ENCODE measurements at places on chromosomes 4 and X.
A peak's percentile ranks its signal among the peaks of the same experiment; 100 is the strongest.

DNA sequence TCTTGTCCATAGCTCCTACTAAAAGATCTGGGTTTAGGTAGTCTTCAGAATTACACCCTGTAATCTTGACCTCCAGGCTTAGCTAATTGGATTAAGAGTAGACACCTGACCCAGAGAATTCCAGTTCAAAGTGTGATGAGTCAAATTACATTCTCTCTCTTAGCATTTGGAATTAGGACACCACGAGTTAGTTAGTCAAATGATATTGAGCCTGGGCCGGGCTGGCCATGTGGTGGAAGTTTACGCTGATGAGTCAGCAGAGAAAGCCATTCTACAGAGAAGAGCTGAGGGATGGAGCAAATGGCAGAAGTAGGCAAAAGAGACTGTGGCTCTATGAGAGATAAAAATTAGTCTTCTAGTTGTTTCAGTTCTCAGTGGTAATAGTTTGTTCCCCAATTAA lies 31.1 kb downstream of the CEP44 start:
- DNase-seq: no peak

DNA sequence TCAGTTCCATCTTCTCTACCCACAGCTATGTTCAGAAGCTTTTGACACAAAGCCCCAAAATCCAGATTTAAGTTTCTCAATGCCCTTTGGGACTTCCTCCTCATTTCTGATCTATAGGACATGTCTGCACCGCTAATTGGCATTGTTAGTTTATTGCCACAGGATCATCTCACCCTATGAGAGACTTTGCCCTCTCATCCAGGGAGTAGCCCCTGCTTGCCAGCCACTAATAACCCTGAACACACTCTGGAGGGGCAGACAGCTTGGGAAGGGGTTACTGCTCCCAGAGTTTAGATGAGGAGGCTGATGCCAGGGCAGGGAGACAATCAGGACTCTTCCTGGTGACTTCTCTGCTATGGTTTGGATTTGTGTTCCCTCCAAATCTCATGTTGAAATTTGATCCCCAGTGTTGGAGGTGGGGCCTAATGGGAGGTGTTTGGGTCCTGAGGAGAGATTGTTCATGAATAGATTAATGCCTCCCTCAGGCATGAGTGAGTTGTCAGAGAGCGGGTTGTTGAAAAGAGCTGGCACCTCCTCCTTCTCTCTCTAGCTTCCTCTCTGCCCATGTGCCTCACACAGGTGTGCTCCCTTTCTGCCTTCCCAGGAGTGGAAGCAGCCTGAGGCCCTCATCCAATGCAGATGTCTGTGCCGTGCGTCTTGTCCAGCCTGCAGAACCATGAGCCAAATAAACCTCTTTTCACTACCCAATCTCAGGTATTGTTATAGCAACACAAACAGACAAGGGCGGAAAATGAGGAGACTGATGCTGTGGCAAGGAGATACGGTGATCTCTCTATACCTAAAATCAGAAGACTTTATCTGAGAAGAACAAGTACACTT lies 3.6 kb upstream of the SCARB2 start:
- no peak for DNase-seq

DNA sequence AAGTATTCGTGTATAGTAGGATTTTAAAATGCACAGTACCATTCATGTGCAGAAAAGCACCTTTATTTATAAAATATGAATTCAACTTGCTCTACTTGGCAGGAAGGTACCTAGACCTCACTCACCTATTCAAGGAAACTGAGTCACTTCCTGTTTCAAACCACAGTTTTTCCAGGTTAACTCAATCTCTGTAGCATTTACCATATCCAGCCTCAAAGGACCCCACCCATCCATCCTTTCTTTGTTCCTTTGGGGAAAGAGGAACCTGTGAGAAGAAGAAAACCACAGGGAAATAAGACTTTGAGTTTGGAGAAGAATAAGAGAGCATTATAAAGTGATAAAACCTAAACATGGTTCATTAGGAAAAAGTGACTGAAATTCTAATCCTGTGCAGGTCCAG lies 250.7 kb downstream of the CBR4 start:
- DNase-seq: no peak

DNA sequence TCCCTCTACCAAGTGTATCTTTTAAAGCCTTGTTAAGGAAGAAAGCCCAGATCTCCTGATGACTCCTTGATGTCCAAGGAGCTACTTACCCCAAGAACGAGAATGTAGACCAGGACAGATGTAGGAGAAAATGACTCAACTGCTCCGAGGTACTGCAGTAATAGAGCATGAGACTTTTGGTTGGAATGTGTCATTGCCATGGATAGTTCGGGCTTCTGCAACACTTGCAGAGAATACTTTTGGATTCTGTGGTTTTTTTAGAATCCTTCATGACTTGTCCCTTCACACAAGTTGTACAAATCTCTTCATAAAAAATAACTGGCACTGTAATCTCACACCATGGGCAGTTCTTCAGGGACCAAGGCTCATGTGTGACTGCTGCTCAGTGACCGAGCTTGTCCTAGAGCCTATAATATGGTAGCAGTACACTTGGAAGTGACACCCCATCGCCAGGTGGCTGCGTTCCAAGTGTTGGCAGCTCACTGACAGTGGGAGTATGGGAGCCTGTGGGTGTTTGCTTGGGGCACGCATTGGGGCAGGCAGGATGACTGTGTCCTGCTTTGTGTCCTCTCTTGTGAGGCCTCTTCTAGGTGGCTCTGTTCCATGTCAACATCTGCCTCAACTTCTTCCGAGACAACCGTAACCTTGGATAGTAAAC lies 87.9 kb upstream of the WDR1 start:
- DNase-seq: no peak

DNA sequence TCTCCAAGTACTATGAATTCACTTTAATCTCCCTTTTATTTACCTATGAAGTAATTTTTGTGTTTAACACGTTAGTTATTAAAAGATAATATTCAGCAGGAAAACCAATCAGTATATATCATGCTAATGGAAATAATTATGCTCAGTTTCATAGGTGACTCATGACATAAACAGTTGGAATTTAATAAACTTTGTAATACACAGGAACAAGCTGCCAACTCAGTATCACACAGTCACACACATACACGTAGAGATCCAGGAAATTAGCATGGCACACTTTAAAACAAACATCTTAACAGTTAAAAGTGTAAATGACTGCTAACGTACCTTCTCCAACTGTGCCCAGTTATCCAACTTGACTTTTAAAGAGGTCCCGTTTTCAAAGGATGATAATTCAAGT lies 2.3 kb downstream of the SPATA4 start:
- DNase-seq: no peak

GRCh38 chr4:140098455-140099160 lies 55.4 kb downstream of the MAML3 start:
- no peak for DNase-seq

- DNase-seq: peak; percentile 21
Observed at GRCh38 chr4:791898-792625, 33.9 kb downstream of the CPLX1 start.

- no peak for DNase-seq
Observed at GRCh38 chr4:8385611-8386010, 54.9 kb downstream of the ACOX3 start.

DNA sequence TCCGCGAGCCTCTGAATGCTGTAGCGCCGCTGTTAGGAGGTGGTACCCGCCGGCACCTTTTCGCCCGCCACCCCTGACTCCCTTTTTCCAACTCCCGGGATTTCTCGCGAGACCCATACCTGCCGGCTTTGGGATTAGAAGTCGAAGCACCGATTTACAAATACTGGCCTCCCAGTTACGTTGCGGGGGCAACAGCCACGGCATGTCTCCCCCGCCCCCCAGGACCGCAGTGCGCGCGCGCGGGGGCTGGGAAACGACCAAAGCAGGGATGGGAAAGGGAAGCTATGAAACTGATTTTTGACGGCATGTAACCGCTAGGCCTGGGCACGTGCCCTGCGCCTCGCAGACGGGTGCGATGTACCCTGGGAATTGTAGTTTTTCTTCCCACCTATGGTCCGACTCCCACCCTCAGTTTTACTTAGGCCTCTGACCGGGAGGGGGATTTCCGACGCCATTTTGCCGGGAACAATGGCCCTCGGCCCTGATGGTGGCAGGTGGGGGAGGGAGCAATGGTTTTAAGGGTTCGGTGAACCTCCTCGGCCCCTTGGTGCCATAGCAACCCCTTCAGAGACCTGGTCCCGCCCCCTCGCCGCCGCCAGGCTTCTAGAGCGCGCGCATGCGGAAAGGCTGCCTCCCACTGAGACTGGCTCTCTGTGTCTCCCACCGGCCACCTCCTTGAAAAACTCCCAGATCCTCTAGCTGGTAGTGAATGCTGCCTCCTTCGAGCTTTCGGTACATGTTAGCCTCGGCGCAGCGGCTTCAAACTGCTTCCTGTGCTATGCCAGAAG lies 772 bp upstream of the WNK3 start:
- DNase-seq: peak; percentile 34

GRCh38 chr4:184292877-184293276 lies 75.2 kb upstream of the ENPP6 start:
- no peak for DNase-seq

- no peak for DNase-seq
Observed at GRCh38 chr4:123806056-123806455, 409.5 kb downstream of the SPRY1 start.

DNA sequence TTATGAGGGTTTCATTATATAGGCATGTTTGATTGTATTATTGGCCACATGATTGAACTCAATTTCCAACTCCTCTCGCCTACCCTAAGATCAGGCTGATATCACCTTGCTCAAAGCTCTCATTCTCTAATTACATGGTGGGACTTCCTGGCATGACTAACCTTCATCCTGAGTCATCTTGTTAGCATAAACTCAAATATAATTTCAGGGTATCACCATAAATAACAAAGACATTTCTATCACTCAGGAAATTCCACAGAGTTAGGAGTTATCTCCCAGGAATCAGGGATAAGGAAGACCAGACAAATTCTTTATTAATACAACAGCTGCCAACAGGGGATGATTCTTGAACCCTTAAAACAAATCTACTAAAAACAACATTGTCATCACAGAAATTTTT lies 90.7 kb downstream of the NDST3 start:
- no peak for DNase-seq

DNA sequence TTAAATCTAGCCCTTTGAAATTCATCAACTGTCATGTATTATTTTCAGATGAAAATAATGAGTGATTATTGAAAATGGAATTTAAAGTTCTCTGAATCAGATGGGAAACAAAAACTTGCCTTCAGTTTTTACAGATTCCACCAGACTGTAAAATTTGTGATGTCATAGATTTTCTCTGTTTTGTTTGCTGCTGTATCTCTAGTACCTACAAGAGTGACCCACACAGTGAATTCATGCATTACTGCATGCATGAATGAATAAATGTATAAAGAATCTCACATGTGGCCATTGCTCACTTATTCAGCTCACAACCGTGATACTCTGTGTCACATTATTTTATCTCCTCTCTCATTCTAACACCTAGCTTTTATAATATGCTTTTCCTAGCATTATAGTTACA lies 532.2 kb upstream of the AGA start:
- DNase-seq: no peak

- DNase-seq: no peak
Observed at GRCh38 chr4:98692411-98692810, 34.0 kb upstream of the TSPAN5 start.

GRCh38 chr4:19736968-19737756 lies 514.5 kb upstream of the SLIT2 start:
- no peak for DNase-seq

DNA sequence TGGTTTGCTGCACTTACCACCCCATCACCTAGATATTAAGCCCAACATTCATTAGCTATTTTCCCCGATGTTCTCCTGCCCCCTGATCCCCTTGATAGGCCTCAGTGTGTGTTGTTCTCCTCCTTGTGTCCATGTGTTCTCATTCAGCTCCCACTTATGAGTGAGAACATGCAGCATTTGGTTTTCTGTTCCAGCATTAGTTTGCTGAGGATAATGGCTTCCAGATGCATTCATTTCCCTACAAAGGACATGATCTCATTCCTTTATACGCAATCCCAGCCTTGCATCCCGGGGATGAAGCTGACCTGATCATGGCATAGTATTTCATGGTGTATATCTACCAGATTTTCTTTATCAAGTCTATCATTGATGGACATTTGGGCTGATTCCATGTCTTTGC lies 99.0 kb upstream of the DCAF12L2 start:
- no peak for DNase-seq

DNA sequence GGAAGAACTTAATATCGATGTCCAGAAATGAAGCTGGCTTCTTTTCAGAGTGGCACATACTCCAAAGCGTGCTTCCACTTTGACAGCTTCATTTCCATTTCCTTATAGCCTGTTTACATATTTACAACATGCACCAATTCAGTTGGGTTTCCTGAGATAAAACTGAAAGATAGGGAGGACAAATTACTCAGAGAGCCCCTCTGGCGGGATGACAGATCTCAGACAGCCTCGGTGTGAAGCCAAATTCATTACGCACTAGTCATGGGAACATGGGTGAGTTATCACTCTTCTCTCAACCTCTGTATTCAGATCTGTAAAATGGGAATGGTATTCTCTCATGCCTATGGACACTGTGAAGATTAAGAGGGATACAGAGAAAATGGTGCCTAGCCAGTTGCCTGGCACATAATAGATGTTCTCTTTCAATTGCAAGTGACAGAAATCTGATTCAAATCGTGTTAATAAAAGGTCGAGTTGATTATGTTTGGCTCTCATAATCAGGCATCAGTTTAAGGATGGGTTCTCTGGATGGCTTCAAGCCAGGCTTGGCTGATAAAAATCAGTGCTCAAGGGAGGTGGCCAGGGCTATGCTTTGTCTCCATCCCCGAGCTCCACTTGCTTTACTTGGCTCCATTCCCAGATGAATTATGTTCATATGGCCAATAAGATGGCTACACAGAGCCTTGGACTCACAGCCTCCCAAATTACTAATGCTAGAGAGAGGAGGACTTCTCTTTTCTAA lies 132.2 kb upstream of the C1QTNF7 start:
- DNase-seq: no peak

DNA sequence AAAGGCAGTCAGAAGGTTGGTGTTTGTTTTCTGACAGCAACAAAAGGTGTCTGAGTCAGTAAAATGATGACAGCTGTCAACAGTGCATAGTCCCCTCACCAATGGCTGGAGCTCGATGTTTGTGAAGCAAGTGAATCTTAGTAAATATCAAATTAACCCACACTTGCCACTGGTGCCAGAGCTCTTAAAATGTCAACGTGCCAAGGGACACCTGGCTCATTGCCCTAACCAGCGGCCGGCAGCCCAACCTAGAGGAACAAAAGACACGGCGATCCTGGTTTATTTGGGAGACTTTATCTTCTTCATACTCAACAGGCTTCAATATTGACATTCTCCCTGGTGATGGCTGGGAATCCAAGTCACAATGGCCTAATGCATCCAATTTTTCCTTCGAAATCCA lies 143.4 kb downstream of the CPEB2 start:
- no peak for DNase-seq

GRCh38 chr4:176270669-176271068 lies 1.6 kb upstream of the ASB5 start:
- no peak for DNase-seq

DNA sequence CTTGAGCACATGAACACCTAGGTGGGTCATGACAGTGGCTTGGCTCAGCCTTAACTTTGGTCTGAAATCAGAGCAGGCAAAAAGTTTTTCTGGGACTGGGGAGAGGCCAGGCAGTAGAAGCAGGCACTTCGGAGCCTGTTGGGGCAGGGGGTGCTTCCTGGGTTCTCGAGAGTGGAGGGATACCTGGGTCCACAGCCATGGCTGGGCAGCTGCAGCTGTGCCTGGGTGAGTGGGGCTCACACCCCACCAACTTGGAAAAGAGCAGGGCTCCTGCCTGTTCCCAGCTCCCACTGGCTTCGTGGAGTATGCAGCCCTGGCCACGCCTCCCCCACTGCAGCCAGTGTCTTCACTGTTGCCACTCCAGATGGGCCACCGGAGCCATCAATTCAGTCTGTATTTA lies 56.4 kb upstream of the NUDT6 start:
- no peak for DNase-seq

- no peak for DNase-seq
Observed at GRCh38 chr4:80465238-80465637, 129.7 kb downstream of the CFAP299 start.

All from CD4-positive, alpha-beta T cell treated with Interferon gamma for 1 hour (primary cell).